Bladder microvascular endothelial cell (primary cell): ENCODE measurements at places on chromosomes 4 and X. TPM values are rescaled to one million over a fixed set of nuclear protein-coding genes. Genes with fewer than 3 reads are reported as not detected.

Gene EPGN
- not detected in 2 replicates for total RNA-seq

Gene LDB2
- total RNA-seq = 114 and 441 TPM in 2 replicates

Gene USP51
- 0.49 and 2.6 TPM in 2 replicates for total RNA-seq

Gene PAGE2B
- total RNA-seq = not detected in 2 replicates

Gene NOCT
- 7.6 and 27.2 TPM in 2 replicates for total RNA-seq

Gene NAA11
- not detected in 2 replicates for total RNA-seq

Gene PAGE3
- total RNA-seq = not detected in 2 replicates

Gene SERTM2
- not detected in 2 replicates for total RNA-seq

Gene PDCL2
- not detected in 2 replicates for total RNA-seq

Gene SERPINA7
- not detected in 2 replicates for total RNA-seq

Gene LDOC1
- total RNA-seq = 3.6 and 15.7 TPM in 2 replicates

Gene NR0B1
- not detected in 2 replicates for total RNA-seq

Gene FRMD7
- total RNA-seq = under 0.01 TPM in 1 of 2 replicates, not detected in the other

Gene PPP2R2C
- 0.16 and 0.38 TPM in 2 replicates for total RNA-seq

Gene ASB12
- total RNA-seq = not detected in 2 replicates

Gene SFRP2
- under 0.01 TPM in 1 of 2 replicates, not detected in the other for total RNA-seq

Gene ANOS1
- 0.32 and 2.0 TPM in 2 replicates for total RNA-seq

Gene SUPT20HL1
- not detected in 2 replicates for total RNA-seq

Gene GABRG1
- not detected in 2 replicates for total RNA-seq

Gene RNF113A
- total RNA-seq = 12.2 and 14.2 TPM in 2 replicates

Gene PAGE5
- total RNA-seq = not detected in 2 replicates

Gene HEPH
- 0.16 and 1.9 TPM in 2 replicates for total RNA-seq

Gene SPANXB1
- total RNA-seq = not detected in 2 replicates

Gene COQ2
- total RNA-seq = 14.0 and 15.5 TPM in 2 replicates

Gene ZMYM3
- 8.1 and 14.9 TPM in 2 replicates for total RNA-seq

Gene PDE5A
- total RNA-seq = 1.6 and 6.9 TPM in 2 replicates

Gene PNMA5
- total RNA-seq = not detected in 2 replicates
